ENCODE measurements at places on chromosomes 1 and 21. TPM values are rescaled to one million over a fixed set of nuclear protein-coding genes. Genes with fewer than 3 reads are reported as not detected.

The DLGAP3 gene
- total RNA-seq = 0.22 TPM

The TRIM67 gene
- not detected for total RNA-seq

The SETDB1 gene
- total RNA-seq = 59.9 TPM

The S100A12 gene
- total RNA-seq = not detected

The CYP4A11 gene
- not detected for total RNA-seq

The CYP4Z1 gene
- total RNA-seq = 1.5 TPM

The KIRREL1 gene
- total RNA-seq = 27.5 TPM

The BRINP3 gene
- total RNA-seq = 3.3 TPM

The LCE2C gene
- 17.6 TPM for total RNA-seq

DNA sequence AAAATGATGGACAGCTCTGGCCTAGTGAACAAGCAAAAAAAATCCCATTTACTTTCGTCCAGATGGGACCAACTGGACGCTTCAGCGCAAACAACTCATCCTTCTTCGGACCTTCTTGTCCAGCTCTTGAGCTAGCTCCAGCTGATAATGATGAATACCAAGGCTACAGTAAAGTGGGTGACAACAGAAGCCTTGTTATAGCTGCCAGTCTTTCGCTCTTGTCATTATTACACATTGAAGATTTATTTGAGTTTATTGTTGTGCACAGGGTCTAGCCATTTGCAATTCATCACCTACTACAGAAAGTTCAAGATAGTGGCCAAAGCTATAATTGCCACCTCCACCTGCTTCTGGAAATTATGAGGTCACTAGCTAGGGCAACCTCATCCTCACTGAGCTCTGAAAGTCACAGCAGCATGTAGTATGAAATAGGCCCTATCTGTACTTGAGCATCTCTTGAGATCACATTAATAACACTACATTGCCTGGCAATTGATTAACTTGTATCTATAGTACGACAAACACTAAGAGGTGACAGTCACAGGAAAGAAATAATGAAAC lies 76.9 kb downstream of the GPATCH2 start:
- DNase-seq = no peak

DNA sequence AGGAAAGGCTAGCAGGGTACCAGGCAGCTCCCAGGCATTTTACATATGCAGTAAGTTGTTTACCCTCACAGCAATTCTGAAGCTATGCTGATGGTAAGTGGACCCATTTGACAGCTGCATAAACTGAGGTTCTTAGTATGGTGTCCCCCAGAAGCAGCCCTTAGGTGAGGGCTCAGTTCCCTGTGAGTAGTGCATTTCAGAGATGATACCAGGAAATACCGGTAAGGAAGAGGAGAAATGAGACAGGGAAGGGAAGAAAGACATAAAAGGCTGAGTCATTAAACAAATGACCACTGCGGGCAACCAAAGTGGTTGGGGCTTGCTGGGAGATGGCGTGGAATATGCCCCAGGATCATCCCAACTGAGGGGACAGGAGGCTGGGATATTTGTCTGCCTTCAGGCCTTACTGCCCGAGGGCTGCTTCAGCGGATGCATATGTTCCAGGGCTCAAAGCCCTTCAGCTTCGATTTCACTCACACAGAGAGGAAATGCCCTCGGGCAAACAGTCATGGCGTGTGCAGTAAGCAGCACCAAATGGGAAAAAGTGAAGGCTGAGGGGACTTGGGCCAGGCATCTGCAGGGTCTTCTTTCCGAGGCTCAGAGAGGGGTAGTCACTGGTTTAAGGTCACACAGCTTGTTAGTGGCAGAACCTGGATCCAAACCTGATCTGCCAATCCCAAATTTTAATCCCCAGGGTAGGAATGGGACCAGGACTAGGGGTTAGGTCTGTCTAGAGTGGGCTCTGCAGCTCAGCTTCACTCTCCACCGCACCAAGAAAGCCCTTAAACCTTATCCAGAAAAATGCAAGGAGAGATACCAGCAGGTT lies 133.7 kb upstream of the RUNX3 start:
- DNase-seq = no peak

- peak; percentile 60 for DNase-seq
Measured at GRCh38 chr1:226738995-226739695, at the start of gene ITPKB. Gene ITPKB, minus strand, starts transcription at chr1:226739282. Its CDS starts 1,824 bp downstream, at chr1:226737458.

DNA sequence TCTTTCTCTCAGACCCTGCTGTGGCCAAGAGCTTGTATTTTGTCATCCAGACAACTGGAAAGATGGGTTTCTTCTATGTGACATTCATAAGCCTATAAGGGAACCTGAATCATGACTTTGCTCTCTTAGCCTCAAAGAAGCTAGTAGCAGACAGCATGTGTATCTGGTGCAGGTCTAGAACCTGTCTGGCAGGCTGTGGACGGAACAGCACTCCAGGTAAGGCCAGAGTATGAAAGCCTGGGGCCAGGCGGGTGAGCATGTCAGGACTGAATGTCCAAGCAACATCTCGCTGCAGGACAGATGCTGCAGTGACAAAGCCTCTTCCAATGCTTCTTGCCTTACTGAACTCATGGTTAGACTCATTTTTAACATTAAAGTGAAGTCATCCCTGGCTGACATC lies 32.8 kb downstream of the AKNAD1 start:
- no peak for DNase-seq

- no peak for DNase-seq
Measured at GRCh38 chr21:43304621-43305335, 122.2 kb downstream of the SIK1 start.

DNA sequence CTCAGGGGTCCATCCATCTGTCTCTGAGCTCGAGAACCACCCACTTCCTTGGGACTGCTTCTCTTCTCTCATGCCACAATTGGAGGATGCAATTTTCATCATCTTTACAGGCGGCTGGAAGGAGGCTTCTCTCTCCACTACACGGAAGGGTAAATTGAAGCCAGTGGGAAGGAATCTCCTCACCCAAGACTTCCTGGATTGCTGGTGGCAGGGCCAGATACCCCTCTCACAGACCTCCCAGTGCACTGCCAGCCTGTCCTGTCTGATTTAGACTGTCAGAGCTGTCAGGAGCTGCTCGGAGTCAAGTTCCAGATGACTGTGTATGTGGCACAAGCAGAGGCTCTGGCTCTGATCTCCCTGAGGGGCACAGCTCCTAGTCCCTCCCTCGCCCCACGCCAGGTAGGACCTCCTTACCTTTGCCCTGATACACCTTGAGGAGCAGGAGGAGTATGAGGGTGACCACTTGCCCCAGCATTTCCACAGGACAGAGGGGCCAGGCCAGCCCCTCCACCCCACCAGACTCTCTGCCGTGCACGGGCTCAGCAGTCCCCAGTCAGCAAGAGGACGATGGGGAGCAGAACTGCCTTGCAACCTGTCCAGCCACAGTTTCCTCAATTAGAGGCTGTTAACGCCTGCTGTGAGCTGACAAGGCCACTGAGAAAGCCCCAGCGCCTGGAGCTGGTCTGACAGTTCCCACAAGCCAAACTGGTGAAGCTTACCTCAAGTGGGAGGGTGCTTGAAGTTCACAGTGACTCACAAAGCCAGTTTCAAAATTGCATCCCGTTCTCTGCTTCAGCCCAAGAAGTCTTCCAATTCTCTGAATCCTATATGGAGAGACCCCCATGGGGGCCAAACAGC lies at the start of gene CD244:
Gene CD244, minus strand, starts transcription at position 685 of the 858 bp plus-strand sequence. Its CDS starts 210 bp downstream, at position 475.
- DNase-seq = peak; percentile 58

DNA sequence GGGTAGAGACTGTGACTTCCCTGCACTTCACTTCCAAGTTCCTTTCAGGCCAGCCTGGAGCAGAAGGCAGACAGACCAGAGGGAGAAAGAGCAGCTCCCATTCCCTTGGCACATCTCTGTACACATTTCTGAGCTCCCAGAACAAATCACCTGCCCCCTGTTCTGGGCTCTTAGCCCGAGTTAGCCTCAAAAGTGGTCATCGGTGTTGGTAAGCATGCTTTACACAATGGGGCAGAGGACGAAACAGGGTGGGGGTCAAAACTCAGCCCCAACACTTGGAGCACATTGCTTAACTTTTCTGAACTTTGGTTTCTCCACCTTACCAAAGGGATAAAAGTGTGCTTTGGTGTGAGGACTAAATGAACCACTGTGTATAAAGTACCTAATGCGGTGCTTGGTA lies 98.7 kb downstream of the DAB1 start:
- DNase-seq = no peak

All from thyroid gland (tissue), 4 donors.